Epithelial cell of proximal tubule (primary cell): ENCODE measurements at places on chromosomes 12 and 14. TPM values are rescaled to one million over a fixed set of nuclear protein-coding genes. Genes with fewer than 3 reads are reported as not detected.

- DNase-seq: no peak
These were observed 387.8 kb downstream of the SOX5 start for GRCh38 chr12:23561364-23562345.

GRCh38 chr14:71137536-71138447 is 230.5 kb downstream of the PCNX1 start:
- DNase-seq: no peak

DNA sequence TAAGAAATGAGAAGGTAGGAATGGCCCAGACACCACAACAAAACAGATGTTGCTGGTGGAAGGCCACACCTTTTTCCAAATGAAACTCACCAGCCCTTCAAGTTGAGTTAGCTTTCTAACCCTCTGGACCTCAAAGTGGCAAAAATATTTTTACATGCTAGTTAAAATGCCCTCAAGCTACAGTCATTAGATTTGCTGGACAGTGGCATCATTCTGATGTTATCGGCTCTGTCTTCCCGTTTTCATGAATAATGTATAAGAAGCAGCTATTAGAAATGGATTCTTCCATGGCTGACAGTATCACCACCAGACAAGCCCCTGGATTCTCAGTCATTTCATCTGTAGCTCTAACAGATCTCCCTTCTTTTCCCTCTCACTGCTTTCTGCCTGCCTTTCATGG is 37.1 kb upstream of the PLXNC1 start:
- no peak for DNase-seq

DNA sequence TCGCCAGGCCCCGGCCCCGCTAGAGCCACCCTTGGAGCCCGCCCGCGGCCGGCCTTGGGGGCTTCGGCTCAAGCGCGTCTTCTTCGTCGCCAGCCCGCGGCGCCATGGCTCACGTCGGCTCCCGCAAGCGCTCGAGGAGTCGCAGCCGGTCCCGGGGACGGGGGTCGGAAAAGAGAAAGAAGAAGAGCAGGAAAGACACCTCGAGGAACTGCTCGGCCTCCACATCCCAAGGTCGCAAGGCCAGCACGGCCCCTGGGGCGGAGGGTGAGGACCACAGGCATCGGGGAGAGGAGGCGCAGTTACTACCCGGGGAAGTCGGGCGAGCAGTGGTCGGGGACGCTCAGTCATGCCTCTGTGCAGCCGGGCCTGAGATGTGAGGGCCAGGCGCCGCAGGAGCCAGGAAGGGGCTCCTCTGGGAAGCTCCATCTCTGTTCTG is 573 bp downstream of the ARL6IP4 start:
- no peak for DNase-seq

- no peak for DNase-seq
These were observed 126.1 kb upstream of the ARHGAP5 start for GRCh38 chr14:31950764-31951637.

DNA sequence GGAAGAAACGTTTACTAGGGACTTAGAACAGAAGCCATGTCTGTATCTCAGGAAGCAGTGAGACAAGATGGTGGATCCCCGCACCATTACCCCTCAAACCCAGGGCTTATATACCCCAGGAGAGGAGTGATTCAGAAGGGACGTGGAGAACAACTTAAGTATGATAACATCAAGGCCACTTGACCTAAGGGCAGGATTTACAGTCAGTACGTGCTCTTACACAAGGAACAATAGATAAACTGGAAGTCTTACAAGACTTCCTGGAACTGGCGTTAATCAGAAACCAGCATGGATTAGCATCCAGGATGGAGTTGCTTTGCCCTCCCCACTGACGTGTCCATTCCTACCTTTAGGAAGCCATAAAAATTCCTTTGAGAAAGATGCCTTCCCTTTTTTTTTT is 8.6 kb upstream of the ETFBKMT start:
- no peak for DNase-seq

GRCh38 chr14:67480011-67480410 is 8.5 kb downstream of the TMEM229B start:
- DNase-seq: no peak

- DNase-seq: no peak
These were observed 165.0 kb upstream of the DCN start for GRCh38 chr12:91347481-91348214.

- DNase-seq: no peak
These were observed 9.8 kb upstream of the PHLDA1 start for GRCh38 chr12:76041406-76041805.

- DNase-seq: no peak
These were observed 17.4 kb upstream of the ZDHHC17 start for GRCh38 chr12:76746516-76746915.

- no peak for DNase-seq
These were observed 194.9 kb upstream of the BTG1 start for GRCh38 chr12:92340441-92341064.

BCL2L2 gene
- total RNA-seq: 10.7 and 13.3 TPM in 2 replicates

RNF212B gene
- total RNA-seq: not detected in 2 replicates

GNB3 gene
- total RNA-seq: 0.29 and 4.2 TPM in 2 replicates

ERGIC2 gene
- total RNA-seq: 68.4 and 112 TPM in 2 replicates

LUM gene
- total RNA-seq: 0.29 and 0.69 TPM in 2 replicates

RFX4 gene
- not detected in 2 replicates for total RNA-seq

ABCB9 gene
- total RNA-seq: 4.0 and 8.4 TPM in 2 replicates

GPR84 gene
- total RNA-seq: not detected in 2 replicates
